Iris pigment epithelial cell (primary cell): ENCODE measurements at places on chromosomes 2 and 18.

GRCh38 chr2:120403261-120403660 is 57.3 kb downstream of the INHBB start:
- no peak for DNase-seq

GRCh38 chr2:102040229-102040628 is 48.5 kb downstream of the IL1R2 start:
- DNase-seq = peak; percentile 61

GRCh38 chr2:95389245-95390119 is 13.0 kb upstream of the FAHD2A start:
- peak; percentile 56 for DNase-seq

DNA sequence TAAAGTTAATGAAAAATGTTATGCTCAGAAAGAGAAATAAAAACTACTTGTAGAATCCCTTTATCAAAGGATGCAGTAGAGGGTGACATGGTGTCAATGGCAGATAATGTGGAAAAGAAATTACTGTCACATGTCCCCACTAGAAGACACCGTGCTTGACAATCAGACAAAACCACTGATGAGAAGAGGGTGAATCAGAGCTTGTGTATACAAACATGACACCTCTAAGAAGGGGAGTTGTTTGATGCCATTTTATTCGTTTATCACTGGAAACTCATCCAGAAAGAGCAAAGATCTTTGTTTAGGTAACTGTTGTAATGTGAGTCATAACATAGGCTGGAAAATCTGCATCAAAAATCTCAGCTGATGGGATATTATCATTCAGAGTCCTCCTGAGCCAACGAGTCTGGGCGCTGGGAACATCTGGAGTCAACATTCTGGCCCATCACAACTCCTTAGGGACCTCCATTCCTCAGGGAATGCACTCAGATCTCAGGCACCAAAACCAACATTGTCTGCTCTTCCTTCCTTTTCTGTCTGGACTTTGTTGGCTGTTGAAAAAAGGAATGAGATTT is 49.5 kb upstream of the RAB12 start:
- peak; percentile 15 for DNase-seq

GRCh38 chr18:34122724-34123334 is 101.9 kb downstream of the NOL4 start:
- DNase-seq = peak; percentile 57

- no peak for DNase-seq
Measured at GRCh38 chr2:161115605-161116380, 44.4 kb upstream of the TANK start.

- DNase-seq = no peak
Measured at GRCh38 chr2:74067221-74067747, 80.4 kb downstream of the BOLA3 start.

DNA sequence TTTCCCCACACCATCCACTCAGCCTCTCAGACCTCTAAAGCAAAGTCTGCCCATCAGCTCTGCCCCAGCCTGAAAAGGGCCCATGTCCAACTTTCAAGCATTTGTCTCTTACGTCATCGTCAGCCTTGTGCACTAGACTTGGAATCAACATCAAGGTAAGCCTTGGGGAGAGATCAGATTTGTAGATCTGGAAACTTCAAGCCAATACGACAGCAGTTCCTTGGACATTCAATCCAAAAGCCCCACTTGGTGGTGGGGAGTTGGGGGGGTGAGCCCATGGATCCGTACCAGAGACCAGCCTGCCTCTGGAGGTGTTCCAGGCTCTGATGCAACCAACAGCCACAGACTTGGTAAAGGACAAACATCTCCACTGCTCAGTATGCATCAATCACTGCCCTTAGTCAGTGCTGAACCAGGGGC is 206.8 kb upstream of the MEIS1 start:
- no peak for DNase-seq

GRCh38 chr2:218217360-218218267 is 625 bp downstream of the ARPC2 start:
- DNase-seq = peak; percentile 29

GRCh38 chr2:120012363-120012762 is 514 bp upstream of the EPB41L5 start:
- DNase-seq = no peak

DNA sequence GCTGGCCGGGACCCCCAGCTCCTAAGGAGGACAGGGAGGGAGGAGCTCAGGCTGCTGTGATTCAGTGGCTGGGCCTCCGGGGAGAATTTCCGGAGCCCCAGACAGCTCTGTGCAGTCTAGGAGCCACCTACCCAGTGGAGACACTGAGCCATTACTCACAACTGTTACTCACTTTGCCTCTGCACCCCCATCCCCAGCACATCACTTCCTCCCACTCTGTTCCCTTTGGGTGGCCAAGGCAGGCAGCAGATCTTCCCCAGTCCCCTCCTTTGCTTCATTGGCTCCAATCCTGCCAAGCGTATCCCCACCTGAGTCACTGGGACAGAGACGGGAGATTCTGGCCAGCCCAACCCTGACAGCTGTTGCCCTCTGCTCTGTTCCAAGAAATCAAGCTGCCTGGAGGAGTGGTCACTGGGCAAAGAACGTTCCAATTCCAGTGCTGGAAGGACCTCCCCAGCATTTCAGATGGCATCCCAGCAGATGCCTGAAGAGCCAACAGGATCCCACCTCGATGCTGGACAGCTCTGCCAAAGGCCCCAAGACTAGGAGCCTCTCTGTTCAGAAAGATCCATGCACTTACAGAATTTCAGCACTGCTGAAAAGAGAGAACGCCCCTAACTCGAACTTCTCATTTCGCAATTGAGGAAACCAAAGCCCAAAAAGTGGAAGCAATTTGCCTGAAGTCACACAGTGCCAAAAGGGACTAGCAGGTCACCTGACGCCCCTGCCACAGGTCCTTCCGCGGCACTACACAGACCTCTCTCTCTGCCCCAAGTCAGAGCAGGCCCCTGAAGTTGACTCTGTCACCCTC is 68.3 kb downstream of the TNS1 start:
- peak; percentile 96 for DNase-seq

DNA sequence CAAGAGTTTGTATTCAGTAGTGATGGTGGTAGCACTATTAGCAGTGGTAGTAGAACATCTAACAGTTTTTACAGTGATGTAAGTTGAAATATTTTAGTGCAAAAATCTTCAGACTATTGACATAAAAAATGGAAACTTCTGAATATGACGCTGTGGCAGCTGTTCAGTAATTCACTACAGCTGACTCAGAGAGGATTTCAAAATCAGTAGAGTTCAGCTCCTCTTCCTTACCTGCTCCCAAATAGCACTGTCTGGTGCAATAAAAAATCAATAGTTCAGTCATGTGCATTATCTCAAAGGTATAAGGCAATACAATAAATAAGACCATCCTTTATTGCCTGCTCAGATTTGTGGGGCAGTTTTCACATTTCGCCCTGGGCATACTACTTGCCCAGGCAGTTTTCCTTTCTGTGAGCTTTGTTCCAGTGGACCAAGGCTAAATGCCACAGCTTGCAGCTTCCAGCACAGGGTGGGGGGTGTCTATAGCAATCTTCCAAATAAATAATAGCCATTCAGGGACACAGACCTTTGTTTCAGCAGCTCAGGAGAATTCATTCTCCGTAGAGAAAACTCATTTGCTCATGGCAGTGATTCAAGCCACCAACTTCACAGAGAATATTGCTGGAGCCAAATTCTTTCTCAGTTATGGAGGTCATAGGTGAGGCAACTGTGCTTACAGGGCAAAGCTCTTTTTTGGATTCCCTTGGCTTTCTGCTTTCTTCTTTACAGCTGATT is 33.9 kb upstream of the GORASP2 start:
- DNase-seq = peak; percentile 53

DNA sequence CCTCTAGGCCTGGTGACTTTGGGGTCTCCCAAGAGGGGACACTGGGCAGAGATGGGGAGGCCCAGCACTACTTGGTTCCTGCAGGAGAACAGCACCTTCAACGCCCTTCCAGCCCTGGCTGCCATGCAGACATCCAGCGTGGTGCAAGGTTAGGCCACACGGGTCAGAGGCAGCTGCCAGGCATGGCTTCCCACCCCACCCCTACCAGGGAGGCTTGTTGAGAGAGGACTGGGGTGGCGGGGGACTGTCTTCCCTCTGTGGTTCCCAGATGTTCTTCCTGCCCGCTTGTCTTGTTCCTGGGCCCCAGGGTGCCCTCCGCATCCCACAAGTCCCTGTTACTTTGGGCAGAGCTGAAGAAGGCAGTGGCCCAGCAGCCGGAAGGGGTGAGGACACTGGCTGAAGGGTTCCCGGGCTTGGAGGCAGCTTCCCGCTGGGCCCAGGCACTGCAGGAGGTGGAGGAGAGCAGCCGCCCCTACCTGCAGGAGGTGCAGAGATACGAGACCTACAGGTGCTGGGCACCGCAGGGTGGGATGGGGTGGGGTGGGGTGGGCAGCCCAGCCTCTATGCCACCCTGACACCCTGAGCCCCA is 4.5 kb downstream of the PROM2 start:
- DNase-seq = no peak

GRCh38 chr18:45386041-45386655 is 229.1 kb upstream of the SLC14A2 start:
- DNase-seq = peak; percentile 6

- no peak for DNase-seq
Measured at GRCh38 chr2:29207352-29208148, 92.3 kb downstream of the CLIP4 start.

GRCh38 chr2:196804381-196804780 is 4.8 kb downstream of the C2orf66 start:
- no peak for DNase-seq
